Mammary epithelial cell (primary cell): ENCODE measurements at places on chromosomes 7 and 10. TPM values are rescaled to one million over a fixed set of nuclear protein-coding genes. Genes with fewer than 3 reads are reported as not detected.

DNA sequence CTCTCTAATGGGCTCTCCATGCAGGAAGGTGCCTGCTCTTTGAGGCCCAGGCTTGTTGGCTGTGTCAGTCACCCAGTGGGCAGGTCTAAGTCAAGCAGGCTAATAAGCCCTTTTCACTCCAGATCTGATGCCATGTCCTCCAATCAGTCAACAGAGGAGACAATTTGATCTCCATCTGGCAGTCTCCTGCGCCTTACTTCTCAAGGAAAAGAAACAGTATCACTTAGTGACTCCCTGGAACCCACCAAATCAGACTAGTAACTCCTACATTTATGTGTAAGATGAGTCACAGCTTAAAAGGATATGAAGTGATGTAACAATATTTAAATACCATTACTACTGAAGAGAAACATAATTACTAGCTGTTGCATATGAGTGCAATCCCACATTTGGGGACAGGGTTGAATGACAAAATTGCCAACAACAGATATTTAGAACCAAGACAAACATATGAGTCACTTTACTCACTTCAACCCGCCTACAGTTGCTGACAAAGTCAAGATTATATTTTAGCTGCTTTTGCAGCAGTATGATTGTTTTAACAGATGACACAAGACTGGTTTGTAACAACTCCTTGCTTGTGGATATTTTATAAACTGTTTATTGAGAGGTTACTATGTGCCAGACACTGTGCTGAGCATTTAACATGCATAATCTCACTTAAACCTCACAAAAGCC is 72.1 kb downstream of the USP6NL start:
- peak; percentile 67 for DNase-seq

- DNase-seq = peak; percentile 26
These were observed 9.7 kb downstream of the ATP6V0E2 start for GRCh38 chr7:149883452-149883861.

- no peak for DNase-seq
These were observed 62.6 kb downstream of the IKZF1 start for GRCh38 chr7:50367100-50367499.

GRCh38 chr7:55107946-55108345 is 89.1 kb downstream of the EGFR start:
- DNase-seq = peak; percentile 76

GRCh38 chr10:52895059-52895458 is 122.5 kb upstream of the MBL2 start:
- DNase-seq = peak; percentile 33

GRCh38 chr10:103193820-103194529 is 903 bp upstream of the NT5C2 start:
- DNase-seq = no peak

DNA sequence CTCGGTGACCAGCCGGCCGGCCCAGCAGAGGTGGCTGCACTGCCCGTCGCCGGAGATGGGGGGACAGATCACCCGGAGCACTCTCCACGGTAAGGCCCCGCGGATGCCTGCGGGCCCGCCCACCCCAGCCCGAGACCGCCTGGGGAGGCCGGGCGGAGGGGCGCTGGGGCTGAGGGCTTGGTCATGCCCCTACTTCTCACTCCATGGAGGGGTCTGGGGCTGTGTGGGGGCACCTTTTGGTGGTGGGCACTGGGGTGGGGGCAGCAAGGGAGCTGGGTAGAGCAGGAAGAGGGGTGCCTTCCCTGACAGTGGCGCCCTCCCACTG is 61.8 kb downstream of the NEURL1 start:
- DNase-seq = no peak

Gene C7orf33
- not detected for total RNA-seq

Gene ZNF736
- total RNA-seq = 6.0 and 6.6 TPM in 2 replicates

- DNase-seq = no peak
These were observed at the start of gene NRP1 for GRCh38 chr10:33334153-33334804. Gene NRP1, minus strand, starts transcription at chr10:33334667. Its CDS starts 285 bp downstream, at chr10:33334382.

Gene BLNK
- total RNA-seq = 9.8 TPM

- DNase-seq = no peak
These were observed 81.4 kb downstream of the ADCYAP1R1 start for GRCh38 chr7:31133497-31133896.

Gene SLC16A9
- total RNA-seq = under 0.01 TPM

GRCh38 chr7:139775829-139776266 is 1.9 kb downstream of the HIPK2 start:
- peak; percentile 68 for DNase-seq

DNA sequence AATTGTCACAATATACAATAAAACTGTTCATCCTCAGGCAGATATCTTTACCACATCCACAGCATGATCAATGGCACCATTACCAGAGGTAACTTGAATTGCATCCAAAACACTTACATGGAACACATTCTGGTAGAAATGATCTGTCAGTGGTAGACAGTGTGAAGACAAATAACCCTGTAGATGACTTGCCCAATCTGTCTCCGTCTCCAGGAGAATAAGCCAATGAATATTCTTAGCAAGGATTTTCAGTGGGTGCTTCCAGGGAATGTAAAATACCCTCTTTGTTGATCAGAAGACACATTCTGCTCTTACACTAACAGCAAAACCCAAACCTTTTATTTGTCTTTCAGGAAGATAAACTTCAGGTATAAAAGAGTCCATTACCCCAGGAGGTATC is 43.8 kb downstream of the VWC2 start:
- no peak for DNase-seq

- DNase-seq = no peak
These were observed 122.8 kb downstream of the BAMBI start for GRCh38 chr10:28800144-28800543.

DNA sequence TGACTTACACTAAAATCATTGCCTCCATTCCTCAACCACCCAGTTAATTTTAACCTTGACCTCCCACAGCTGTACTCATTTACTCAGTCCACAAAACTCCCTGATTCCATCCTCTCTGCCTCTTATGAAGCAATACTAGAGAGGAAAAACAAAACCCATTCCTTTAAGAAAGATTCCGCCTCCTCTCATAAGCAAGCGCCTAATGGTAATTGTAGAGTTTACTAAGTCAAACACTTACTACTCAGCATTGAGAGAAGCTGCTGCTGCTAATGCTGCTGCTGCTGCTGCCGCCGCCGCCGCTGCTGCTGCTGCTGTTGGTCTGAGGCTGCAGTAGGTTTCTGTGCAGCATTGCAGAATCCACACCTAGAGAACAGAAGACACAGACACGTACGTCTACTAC is 2.1 kb upstream of the ADD3 start:
- DNase-seq = peak; percentile 22

DNA sequence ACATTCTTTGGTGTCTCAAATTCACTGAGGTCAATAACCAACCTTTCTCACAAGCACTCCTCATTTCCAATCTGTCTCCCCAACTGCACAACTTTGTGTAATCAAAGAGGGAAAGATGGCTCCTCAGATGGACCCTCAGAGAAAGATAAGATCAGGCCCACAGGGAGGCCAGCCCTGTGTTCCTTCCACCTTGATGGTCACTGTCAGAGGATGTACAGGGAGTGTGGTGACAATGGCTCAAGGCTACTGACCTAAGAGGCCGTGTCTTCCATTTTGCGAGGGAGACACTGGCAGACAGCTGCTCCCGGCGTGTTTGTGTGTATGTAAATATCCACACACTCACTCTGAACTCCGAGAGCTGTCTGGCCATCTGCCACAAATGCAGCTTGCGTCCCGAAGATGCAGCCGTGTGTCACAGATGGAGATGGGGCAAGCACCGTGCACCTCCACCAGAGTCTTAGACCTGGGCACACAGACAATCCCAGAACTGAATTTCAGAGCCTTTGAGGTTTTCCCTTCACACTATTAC is 712.1 kb upstream of the NRP1 start:
- no peak for DNase-seq

DNA sequence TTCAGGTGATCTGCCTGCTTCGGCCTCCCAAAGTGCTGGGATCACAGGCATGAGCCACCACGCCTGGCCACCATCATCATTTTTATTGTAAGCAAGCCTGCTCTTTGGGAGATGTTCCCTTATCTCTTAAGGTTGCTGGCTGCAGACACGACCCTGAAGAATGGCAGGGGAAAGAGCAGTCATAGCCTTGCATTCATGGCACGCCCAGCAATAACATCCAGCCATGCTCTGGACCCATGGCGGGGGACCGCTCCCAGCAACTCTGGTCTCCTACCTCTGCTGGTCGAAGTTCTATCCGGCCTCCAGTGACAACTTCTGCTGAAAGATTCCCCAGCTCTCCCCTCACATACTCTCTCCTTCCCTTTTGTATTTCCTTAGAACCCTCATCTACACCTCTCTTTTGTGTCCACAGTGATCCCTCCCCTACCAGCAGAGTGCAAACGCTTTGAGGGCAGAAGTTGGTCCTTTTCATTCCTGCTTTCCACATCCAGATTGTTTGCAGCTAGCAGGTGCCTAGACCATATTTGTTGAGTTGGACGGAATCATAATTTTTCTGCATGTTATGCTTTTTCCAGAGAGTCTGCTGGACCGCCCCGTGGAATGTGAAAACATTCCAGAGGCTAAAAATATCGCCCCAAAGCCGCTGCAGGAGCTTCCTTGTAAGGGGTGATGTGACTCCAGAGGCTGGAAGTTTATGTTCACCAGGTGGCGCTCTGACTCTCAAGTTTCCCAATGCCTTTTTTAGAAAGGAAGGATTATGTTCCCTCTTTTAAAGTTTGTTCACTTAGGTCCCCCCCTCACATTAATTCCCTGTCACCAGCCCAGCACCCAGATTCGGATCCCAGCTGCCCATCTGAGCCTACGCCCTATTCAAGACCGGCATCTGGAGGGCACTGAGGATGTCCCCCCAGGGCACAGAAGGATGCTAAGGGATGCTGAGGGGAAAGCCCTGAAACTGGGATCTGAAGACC is 4.3 kb upstream of the MARVELD1 start:
- DNase-seq = no peak

Gene FOXP2
- not detected in 2 replicates for total RNA-seq

- DNase-seq = no peak
These were observed 85.9 kb downstream of the MDFIC start for GRCh38 chr7:115007751-115008150.

Gene CAV1
- 202 and 485 TPM in 2 replicates for total RNA-seq

DNA sequence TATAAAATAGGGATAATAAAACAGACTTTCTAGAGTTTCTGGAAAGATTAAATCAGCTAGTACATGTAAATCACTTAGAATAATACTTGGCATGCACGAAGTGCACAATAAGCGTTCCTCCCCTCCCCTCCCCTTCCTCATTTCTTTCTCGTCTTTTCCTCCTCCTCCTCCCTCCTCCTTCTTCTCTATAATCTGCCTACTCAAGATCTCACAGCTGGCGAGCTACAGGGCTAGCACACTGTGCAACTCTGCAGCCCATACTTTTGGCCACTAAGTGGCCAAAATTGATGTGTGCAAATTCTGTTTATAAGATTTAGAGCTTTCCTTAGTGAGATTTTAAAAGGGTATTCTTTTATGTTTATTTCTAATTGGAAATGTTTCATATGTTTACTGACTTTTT is 565.3 kb downstream of the PHTF2 start:
- DNase-seq = no peak

GRCh38 chr7:70390251-70390650 is 741.7 kb upstream of the GALNT17 start:
- DNase-seq = no peak

DNA sequence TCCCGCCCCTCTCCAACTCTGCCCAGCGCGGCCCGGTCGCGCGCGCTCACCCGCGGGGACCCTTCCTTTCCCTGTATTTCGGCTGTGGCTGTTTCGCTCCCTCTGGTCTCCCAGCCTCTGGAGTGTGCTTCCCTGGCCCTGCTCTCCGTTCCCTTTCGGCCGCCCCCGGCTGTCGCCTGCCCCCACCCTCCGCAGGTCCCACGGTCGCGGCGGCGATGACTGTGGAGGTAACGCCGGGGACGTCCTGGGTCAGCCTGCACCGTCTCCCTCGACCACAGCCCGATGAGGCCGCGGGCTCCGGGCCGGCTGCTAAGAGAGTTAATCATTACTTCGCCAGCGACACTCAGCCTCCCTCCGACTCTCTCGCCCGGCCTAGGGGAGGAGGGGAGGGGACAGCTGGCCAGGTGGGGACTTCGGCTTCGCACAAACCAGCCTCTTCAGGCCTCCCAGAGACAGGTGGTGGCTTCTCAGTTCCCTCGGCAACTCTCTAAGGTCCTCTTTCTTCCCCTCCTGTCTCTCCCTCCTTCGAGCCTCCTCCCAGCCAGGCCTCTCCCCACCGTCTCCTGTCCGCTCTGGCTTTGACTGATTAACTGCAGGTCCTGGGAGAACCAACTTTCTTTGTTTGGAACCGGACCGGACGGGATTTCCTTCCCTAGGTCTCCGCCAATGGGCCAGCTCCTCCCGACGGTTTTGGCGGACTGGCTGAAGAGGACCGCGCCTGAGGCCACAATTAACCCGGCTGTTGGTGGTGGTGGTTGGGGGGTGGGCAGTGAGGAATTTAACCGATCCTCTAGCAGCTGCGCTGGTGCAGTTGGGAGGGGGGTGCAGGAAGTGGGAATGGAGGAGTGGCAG is 5.6 kb upstream of the PAX2 start:
- DNase-seq = no peak

Gene HOXA7
- 8.0 and 12.9 TPM in 2 replicates for total RNA-seq

GRCh38 chr7:150385302-150385723 is 6.2 kb downstream of the ZNF775 start:
- DNase-seq = no peak

Gene ASB15
- total RNA-seq = not detected in 2 replicates

Gene CEP41
- 15.5 TPM for total RNA-seq

- no peak for DNase-seq
These were observed 14.4 kb upstream of the ITGB1 start for GRCh38 chr10:32972460-32972859.

Gene KLF14
- not detected in 2 replicates for total RNA-seq

GRCh38 chr10:97898429-97898828 is 48.8 kb downstream of the GOLGA7B start:
- no peak for DNase-seq

DNA sequence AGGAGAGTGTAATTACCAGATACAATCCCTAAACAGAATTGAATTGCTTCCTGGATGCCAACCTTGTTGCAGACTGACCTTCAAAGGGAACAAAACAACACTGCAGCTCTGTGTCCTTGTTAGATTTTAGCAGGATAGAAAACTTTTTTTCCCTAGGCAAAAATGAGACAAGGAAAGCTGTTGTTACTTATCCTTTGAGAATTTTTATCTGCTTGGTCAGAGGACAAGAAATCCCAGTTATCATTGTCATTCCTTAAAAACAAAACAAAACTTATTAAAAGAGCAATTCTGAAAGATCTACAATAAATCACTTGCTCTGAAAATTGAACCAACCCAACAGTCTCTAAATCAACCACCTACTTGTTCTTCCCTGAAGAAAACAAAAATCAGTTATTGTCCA is 652.6 kb downstream of the REEP3 start:
- no peak for DNase-seq

- DNase-seq = no peak
These were observed 27.4 kb upstream of the NFKB2 start for GRCh38 chr10:102368077-102368476.

GRCh38 chr7:16078076-16078952 is 343.0 kb downstream of the CRPPA start:
- DNase-seq = peak; percentile 56
